ENCODE measurements at places on chromosomes 1 and 21.

DNA sequence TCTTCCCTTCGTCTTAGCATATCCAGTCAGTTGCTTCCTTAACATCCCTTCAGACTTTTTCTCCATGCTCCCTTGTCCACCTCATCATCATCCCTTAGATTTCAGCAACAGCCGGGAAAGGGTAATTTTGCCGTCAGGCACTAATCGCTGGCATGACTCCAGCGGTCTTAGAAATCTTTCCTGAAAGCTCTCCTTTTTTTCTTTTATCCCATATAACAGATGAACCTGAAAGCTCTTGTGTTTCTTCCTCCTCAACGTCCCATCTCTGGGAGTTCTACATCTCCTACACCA lies 10.4 kb upstream of the BOLA1 start:
- no peak for DNase-seq

DNA sequence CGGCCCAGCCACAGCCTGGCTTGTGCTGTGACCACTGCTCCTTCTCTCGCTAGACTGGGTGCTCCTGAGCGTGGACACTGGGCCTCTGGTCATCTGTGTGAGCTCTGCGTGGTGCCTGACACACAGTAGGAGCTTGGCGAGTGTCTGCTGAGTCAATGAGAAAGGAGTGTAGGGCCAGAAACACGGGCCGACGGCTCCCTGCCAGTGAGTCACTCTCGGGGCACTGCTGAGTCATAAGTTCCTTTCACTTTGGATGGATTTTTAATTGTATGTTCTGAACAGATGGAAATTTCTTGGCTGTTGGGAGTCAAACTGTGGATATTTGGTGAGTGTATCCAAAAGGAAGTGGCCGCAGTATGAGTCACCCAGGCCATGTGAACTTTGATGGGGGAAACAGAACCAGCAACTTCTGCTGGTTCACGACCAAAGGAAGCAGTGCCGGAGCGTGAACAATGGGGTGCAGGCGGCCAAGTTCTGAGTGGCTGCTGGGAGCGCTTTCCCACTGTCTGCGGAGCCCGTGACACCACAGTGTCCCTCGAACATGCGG lies 41.0 kb upstream of the COL18A1 start:
- DNase-seq = no peak

- no peak for DNase-seq
These were observed 9.3 kb downstream of the KANK4 start for GRCh38 chr1:62309906-62310305.

GRCh38 chr1:145959333-145959732 lies 1.5 kb upstream of the LIX1L start:
- no peak for DNase-seq

- no peak for DNase-seq
These were observed 19.5 kb downstream of the USP25 start for GRCh38 chr21:15749082-15749860.

DNA sequence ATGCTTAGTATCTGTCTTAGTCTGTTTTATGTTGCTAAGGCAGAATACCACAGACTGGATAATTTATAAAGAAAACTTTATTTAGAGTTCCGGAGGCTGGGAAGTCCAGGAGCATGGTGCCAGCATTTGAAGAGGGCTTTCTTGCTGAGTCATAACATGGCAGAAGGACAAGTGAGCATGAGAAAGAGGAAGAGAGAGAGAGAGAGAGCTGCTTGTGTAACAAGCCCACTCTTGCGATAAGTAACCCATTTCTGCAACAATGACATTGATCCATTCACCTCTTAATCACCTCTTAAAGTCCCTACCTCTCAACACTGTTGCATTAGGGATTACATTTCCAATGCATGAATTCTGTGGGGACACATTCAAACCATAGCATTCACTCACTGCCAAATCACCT lies 11.7 kb upstream of the MYOCOS start:
- no peak for DNase-seq

- no peak for DNase-seq
These were observed 6.2 kb downstream of the ERO1B start for GRCh38 chr1:236275586-236275985.

DNA sequence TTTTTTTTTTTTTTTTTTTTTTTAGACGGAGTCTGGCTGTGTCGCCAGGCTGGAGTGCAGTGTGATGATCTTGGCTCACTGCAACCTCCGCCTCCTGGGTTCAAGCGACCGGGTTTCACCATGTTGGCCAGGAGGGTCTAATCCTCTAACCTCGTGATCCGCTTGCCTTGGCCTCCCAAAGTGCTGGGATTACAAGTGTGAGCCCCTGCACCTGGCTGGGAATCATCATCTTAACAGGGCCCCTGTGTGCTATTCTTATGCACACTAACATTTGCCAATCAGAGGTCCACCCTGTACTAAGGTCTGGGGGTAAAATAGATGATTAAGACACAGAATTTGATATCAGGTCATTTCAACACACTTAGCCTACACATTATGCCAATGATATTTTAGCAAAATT lies 278.7 kb upstream of the CHRM3 start:
- DNase-seq = no peak

DNA sequence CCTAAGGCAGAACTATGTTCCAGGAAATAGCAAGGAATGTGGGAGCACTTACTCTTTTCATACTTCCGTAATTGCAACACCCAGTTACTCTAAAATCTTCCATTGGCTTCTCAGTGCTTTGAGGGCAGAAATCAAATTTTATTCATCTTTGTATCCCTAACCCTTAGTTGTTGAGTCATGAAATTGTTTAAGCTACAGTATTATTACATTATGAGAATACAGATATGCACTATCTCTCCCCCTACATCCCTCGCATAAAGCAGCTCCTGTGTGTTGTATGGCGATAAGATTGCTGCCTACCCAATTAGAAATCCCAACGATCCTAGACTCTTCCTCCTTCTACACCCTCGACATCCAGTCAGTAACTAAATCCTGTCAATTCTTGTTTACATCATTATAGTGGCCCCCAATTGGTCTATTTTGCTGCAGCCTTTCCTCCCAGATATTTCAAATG lies 2.6 kb downstream of the AIDA start:
- DNase-seq = no peak

DNA sequence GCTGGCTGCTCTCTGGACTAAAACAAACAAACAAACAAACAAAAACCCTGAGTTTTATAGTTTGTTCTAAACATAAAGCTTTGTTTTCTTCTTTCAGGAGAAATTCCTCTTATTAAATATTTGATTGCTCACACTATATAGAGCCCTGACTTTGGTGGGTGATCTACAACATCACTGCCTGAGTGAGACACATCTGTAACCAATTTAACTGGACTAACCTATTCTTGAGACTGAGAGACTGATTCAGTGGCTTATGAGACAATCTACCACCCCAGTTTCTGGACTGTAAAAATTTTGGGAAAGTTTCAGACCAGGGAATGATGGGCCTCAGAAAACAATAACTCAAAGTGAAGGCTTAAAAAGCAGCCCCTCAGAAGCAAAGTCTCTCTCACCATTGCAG lies 537.0 kb downstream of the NEGR1 start:
- DNase-seq = no peak

DNA sequence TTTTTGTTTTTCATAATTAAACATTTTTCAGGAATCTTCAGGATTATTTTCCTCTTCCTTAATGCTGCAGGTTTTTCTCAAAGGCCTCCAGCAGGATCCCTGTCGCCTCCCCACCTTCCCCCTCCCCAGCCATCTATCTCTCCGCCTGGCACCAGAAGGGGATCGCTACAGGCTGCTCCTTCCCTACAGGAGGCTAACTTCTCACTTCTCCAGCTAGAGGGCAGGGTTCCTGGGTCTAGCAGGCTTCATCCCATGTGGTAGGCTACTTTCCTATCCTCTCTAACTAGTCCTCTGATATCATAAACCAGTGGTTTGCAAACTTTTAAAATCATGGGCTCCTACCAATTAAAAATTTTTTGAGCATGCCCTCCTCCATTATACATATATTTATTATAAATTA lies 104.1 kb downstream of the KCNN3 start:
- no peak for DNase-seq

Data from stimulated activated CD8-positive, alpha-beta memory T cell treated with anti-CD3 and anti-CD28 coated beads, Interleukin-4, amount 100 ng/mL, for 4 hours (primary cell).